CD8-positive, alpha-beta memory T cell (primary cell): ENCODE measurements at places on chromosomes 1 and 21. TPM values are rescaled to one million over a fixed set of nuclear protein-coding genes. Genes with fewer than 3 reads are reported as not detected.

GRCh38 chr1:14768582-14769304 is 170.3 kb downstream of the KAZN start:
- DNase-seq, result no peak

- DNase-seq, result no peak
Observed at GRCh38 chr1:244941121-244941520, 76.8 kb upstream of the HNRNPU start.

The TRIM67 gene
- total RNA-seq, result not detected

GRCh38 chr1:177927021-177927596 is 42.7 kb downstream of the SEC16B start:
- DNase-seq, result no peak

The IL20 gene
- not detected for total RNA-seq

DNA sequence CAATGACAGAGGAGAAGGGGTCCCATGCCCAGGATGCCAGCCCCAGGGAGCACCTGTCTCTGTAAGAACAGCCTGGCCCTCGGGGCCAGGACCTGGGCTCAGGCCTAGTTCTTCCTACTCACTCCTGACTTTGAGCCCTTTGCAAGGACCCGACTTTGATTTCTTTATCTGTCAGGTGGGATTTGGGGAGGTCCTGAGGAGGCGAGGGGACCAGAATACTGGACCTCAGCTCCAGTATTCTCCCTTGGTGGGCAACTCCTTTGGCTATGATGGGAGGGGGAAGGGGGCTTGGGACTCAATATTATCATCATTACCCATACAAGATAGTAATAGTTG is 18.1 kb downstream of the KCNQ4 start:
- DNase-seq, result no peak

The MXRA8 gene
- total RNA-seq, result 0.26 TPM

DNA sequence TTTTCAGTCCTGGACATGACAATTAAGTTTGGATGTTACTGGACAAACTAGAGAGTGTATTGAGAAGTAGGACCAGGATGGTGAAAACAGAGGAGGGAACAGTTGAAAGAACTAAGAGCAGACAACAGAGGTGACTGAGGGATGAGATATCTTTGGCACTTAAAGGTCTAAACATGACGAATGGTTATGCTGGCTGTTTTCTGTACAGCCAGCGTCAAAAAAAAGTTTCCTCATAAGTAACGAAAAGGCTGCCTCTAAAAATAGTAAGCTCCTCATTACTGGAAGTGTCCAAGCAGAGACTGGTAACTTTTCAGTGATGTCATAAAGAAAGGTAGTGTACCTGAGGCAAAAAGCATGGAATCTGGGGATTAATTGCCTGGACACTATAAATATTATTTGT is 35.2 kb upstream of the AK4 start:
- no peak for DNase-seq

DNA sequence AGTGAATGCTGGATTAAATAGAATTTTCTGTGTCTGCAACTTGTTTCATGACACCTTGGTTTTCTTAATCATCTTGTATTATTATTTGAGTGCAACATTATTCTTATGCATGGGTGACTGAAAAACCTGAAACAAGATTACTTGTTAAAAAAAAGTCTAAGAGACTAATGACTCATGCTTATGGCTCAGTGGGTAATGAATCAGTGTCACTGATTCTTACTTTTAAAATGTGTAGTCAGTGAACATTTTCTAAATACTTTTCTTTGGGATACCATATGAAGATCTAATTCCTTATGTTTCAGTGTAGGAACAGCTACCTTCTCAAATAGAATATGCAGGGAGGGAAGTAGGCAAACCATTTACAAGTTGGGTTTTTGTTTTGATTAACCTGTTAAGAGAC is 65.5 kb downstream of the PRKAA2 start:
- DNase-seq, result no peak

GRCh38 chr1:55526716-55527115 is 311.6 kb upstream of the USP24 start:
- no peak for DNase-seq

- DNase-seq, result no peak
Observed at GRCh38 chr1:48841966-48842365, 65.3 kb upstream of the BEND5 start.

The CYP4X1 gene
- not detected for total RNA-seq

DNA sequence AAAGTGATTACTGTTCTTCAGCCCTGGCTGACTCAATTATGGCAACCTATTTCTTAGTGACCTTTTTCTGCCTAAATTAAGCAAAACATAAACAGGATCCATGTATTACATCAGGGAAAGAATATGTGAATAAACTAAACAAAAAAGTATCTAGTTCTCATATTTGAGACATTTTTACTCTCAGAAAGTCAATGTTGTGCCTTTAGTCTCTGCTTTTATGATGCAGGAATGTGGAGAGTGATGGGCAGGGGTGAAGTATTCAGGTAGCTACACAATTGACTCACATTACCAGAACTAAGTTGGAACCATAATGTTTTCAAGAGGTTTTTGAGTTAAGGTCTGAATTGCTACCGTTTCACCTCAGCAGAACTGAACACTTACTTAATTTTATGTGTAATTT is 462.7 kb upstream of the CXADR start:
- DNase-seq, result no peak

The DIRAS3 gene
- total RNA-seq, result 0.16 TPM

- DNase-seq, result no peak
Observed at GRCh38 chr1:208139434-208140045, 104.6 kb downstream of the PLXNA2 start.

DNA sequence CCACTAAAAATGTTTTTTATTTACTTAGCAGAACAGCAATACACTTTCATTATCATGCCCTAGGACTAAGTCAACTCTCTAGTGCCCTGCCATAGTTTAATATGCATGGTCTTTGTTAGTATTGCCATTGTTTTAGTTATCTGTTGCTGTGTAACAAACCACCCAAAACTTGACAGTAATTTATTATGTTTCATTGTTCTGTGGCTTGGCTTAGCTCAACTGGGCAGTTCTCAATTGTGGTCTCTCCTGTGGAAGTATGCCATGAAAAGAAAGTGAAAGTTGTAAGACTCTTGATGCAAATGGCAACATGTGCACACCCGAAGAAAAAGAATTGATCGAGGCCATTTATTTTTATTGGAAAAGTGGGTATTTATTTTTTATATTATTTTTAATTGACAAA is 206.3 kb upstream of the KCTD3 start:
- DNase-seq, result no peak
